ENCODE measurements at places on chromosomes 2 and 18. TPM values are rescaled to one million over a fixed set of nuclear protein-coding genes. Genes with fewer than 3 reads are reported as not detected.

GRCh38 chr2:98072442-98072841 is 14.5 kb upstream of the VWA3B start:
- H3K27me3 ChIP-seq = no peaks in the 10 kb centered on the region
- no peak overlapping the region for H3K4me3 ChIP-seq
- H3K27ac ChIP-seq = no peak overlapping the region
- no peaks in the 10 kb centered on the region for H3K4me1 ChIP-seq

GRCh38 chr18:6778459-6779247 is 49.1 kb downstream of the ARHGAP28 start:
- H3K4me3 ChIP-seq = no peak overlapping the region
- DNase-seq = no peak
- no peaks in the 10 kb centered on the region for H3K36me3 ChIP-seq
- H3K4me1 ChIP-seq = peaks cover 27% of the 10 kb centered on the region
- H3K27me3 ChIP-seq = no peaks in the 10 kb centered on the region

DNA sequence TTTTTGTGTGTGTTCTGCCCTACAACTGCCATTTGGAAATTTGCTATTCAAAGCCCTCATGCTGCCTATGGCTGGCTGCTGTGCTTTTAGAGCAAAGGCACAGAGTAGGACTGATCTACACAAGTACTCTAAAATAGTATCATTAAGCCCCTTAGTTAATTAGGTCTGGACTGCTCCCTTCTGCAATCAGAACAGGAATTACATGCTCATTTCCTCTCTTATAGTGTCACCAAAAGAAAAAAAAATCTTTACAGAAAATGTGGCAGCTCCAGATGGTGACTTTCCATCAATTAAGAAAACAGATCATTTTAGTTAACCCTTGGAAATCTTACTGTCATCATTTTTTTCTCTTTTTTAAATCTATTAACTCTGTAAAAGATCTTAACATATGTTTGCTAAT is 337.5 kb downstream of the RIT2 start:
- DNase-seq = no peak
- no peaks in the 10 kb centered on the region for H3K36me3 ChIP-seq
- no peaks in the 10 kb centered on the region for H3K27me3 ChIP-seq
- H3K4me1 ChIP-seq = no peaks in the 10 kb centered on the region
- H3K4me3 ChIP-seq = no peak overlapping the region

GRCh38 chr2:190413421-190413820 is 5.3 kb downstream of the MFSD6 start:
- no peak overlapping the region for H3K4me3 ChIP-seq
- DNase-seq = no peak
- H3K27me3 ChIP-seq = peaks cover 4% of the 10 kb centered on the region
- H3K27ac ChIP-seq = no peak overlapping the region
- H3K36me3 ChIP-seq = no peaks in the 10 kb centered on the region
- peaks cover 9% of the 10 kb centered on the region for H3K4me1 ChIP-seq

DNA sequence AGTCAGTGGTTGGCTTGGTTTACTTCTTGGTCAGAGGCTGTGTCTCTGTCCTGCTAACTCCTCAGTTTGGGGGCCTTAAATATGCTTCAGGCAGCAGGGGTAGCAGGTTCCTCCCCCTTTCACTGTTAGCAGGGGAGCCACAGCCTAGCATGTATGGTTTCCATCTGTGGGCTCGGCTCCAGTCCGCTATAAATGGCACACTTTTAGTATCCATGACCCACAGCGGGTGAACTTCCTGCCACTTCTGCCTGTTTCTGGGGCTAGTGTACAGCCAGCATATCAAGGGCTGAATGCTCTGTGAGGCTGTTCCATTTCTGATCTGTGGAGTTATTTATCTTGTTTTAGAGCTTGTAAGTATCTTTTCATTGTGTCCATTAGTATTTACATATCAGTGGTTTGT is 58.3 kb downstream of the MRPL33 start:
- DNase-seq = no peak
- H3K36me3 ChIP-seq = no peaks in the 10 kb centered on the region
- H3K27me3 ChIP-seq = no peaks in the 10 kb centered on the region
- no peak overlapping the region for H3K4me3 ChIP-seq

The KCNG2 gene
- total RNA-seq = 0.44 TPM

DNA sequence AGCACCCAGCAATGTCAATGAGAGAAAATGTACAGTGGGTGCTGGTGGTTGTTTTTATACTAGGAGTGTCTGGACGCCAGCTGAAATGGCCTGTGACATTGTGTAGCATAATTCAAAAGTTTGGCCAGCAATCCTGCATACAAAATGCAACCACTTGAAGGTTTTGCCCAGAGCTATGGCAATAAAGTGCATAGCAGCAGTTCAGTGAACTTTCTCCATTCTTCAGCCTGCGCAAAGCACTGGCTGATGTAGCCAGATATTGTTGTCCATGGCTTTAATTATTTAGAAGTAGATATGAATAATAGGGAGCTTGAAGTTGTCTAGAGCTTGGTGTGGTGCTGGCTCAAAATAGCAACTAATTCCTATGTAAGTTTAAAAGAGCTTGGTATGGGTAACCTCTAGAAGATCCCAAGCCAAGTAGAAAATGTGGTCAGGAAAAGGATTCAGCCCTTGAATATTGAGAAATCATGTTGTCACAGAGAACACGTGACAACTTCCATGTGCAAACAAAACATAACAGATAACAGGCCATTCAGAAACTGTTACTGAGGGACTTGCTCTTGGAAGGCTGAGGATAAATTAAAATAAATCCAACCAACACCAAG is 33.3 kb upstream of the PGAP1 start:
- no peaks in the 10 kb centered on the region for H3K4me1 ChIP-seq
- no peaks in the 10 kb centered on the region for H3K27me3 ChIP-seq
- H3K36me3 ChIP-seq = no peaks in the 10 kb centered on the region
- no peak overlapping the region for H3K4me3 ChIP-seq

DNA sequence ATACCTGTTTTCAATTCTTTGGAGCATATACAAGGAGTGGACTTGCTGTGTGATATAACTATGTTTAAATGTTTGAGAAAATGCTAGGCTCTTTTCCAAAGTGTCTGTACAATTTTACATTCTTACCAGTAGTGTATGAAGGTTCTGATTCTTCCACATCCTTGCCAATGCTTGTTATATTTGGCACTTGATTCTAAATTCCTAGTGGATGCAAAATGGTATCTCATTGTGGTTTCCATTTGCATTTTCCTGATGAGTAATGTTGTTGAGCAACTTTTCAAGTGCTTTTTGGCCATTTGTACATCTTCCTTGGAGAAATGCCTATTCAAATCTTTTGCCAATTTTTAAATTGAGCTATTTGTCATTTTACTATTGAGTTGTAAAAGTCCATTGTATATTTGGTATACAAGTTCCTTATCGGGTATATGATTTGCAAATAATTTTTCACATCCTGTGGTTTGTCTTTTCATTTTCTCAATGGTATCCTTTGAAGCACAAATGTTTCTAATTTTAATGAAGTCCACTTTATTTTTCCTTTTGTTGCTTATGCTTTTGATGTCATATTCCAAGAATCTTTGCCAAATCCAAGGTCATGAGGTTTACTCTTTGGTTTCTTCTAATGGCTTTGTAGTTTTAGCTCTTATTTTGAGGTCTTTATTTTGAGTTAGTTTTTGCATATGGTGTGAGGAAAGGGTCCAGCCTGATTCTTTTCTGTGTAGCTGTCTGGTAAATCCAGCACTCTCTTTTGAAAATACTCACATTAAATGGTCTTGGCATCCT is 33.2 kb upstream of the CWC22 start:
- H3K27me3 ChIP-seq = no peaks in the 10 kb centered on the region
- no peak overlapping the region for H3K27ac ChIP-seq
- no peak overlapping the region for H3K4me3 ChIP-seq
- no peaks in the 10 kb centered on the region for H3K4me1 ChIP-seq
- DNase-seq = peak; percentile 50

- no peaks in the 10 kb centered on the region for H3K36me3 ChIP-seq
- no peak overlapping the region for H3K4me3 ChIP-seq
- no peak for DNase-seq
Measured at GRCh38 chr2:170145191-170145590, 32.8 kb upstream of the MYO3B start.

DNA sequence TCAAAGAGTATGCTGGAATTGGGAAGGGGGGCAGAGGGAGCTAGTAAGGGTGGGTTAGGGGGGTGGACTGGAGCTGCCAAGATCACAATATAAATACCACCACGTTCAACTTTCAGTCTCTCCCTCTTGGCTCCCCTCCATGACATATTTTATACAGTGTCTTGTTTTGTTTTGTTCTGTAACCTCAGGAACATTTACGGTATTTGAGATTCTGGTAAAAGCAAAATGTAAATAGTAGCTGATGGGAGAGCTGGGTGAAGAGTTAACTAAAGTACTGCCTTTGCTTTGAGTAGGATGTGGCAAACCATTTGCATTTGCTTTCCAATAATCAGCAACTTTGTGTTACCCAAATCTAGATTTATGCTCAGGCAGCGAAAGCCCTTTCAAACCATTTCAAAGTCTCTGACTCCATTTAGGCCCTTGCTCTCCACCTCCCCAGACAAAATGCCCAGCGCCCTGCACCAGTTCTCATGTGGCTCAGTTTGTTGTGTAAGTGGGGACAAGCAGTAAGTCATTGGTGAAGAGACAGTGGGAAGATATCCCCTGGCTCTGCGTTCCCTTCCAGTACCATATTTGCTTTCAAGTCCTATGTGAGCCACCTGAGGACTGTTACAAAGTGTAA is 17.4 kb downstream of the IRS1 start:
- peaks cover 10% of the 10 kb centered on the region for H3K4me1 ChIP-seq
- DNase-seq = peak; percentile 53
- H3K27ac ChIP-seq = no peak overlapping the region

DNA sequence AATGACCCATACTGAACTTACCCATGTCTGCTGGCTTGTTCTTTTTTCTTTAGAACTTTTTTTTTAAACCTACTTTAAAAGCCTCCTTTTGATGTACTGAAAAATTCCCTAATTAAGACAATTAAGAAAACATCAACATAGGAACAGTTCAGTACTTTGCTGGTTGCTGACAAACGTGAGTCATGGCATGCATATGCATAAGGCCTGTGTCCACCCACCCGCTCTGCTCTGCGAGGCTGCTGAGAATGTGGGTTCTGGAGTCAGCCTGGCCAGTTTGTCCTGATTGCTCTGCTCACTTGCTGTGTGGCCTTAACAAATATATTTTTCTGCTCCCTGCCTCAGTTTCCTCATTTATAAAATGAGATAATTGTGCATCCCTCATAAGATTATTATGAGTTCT is 27.3 kb downstream of the LAMA3 start:
- H3K4me1 ChIP-seq = no peaks in the 10 kb centered on the region
- H3K4me3 ChIP-seq = no peak overlapping the region
- no peaks in the 10 kb centered on the region for H3K36me3 ChIP-seq
- H3K27ac ChIP-seq = no peak overlapping the region
- no peak for DNase-seq

The SP140 gene
- 0.22 TPM for total RNA-seq

DNA sequence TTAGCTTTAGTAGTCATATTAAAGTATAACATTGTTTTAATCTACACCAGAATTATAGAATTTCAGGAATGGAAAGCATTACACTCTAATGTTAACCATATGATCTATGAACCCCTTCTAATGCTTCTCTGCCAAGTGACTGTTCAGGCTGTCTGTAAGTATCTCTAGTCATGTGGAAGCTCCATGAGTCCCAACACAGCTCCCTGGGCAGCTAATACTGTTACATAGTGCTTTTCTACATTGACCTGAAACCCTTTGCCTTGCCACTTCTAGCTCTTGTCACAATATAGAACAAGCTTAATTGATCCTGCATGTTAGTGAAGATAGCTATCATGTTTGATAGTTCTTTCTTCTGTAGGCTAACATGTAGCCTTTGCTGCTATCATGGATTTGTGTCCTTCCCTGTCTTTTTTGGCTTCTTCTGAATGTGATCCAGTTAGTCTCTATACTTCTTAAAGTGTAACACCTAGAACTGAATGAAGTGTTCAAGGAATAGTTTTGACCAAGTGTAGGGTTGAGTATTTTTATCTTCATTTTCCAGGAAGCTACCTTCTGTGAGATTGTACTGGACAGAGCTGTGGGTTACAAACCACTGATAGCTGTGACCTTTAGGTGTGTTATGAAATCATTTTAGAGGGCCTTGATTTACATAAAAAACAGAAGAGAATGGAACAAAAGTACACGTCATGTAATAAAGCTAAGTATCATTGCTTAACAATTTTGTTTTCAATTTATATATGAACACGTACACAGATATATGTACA is 23.7 kb downstream of the BABAM2 start:
- H3K4me1 ChIP-seq = no peaks in the 10 kb centered on the region
- H3K4me3 ChIP-seq = no peak overlapping the region
- no peaks in the 10 kb centered on the region for H3K36me3 ChIP-seq
- DNase-seq = peak; percentile 38
- no peak overlapping the region for H3K27ac ChIP-seq
- H3K27me3 ChIP-seq = no peaks in the 10 kb centered on the region

GRCh38 chr2:177272765-177273164 is 8.2 kb upstream of the NFE2L2 start:
- no peak for DNase-seq
- H3K27me3 ChIP-seq = no peaks in the 10 kb centered on the region
- H3K27ac ChIP-seq = no peak overlapping the region
- H3K4me1 ChIP-seq = no peaks in the 10 kb centered on the region

DNA sequence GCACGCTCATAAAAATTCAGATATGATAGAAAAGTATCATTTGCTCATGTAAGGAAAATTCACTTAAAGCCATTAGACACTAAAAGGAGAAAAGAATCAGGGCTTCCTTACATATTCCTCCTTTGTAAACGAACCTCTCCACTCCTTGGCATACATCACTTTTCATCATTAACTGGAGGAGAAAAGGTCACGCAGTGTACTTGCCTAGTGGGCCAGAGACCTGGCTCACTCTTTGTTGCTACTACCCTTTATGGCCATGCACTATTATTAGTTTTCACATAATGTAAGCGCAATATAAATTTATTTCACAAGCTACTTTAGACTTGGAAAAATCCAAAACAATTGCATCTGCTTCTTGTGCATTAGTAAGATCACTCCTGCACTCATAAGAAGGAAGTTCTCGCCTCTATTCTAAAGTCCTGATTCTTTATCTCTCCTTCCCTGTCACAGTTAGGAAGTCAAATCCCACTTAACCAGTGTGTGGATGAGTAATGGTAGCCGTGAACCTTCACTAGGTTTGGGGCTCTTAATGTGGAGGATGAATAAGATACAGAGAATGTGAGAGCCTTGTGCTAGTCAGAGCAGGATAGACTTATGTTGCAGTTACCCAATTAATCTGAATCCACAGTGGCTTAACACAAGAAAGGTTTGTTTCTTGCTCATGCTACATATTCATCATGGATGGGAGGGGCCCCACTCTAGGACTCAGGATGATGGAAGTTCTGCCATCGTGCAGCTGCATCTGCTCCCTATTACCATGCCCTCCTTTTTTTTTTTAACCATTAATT is 115.0 kb upstream of the GLS start:
- no peak overlapping the region for H3K27ac ChIP-seq
- H3K27me3 ChIP-seq = no peaks in the 10 kb centered on the region
- H3K36me3 ChIP-seq = no peaks in the 10 kb centered on the region
- no peak for DNase-seq

- no peaks in the 10 kb centered on the region for H3K27me3 ChIP-seq
- H3K4me1 ChIP-seq = peaks cover 45% of the 10 kb centered on the region
- no peaks in the 10 kb centered on the region for H3K36me3 ChIP-seq
- peak overlapping the region; percentile 75 for H3K27ac ChIP-seq
- peak; percentile 66 for DNase-seq
Measured at GRCh38 chr18:36468161-36468560, 170.6 kb downstream of the FHOD3 start.

- H3K36me3 ChIP-seq = no peaks in the 10 kb centered on the region
- no peak overlapping the region for H3K27ac ChIP-seq
- peaks cover 4% of the 10 kb centered on the region for H3K4me1 ChIP-seq
- no peaks in the 10 kb centered on the region for H3K27me3 ChIP-seq
- no peak for DNase-seq
- H3K4me3 ChIP-seq = no peak overlapping the region
Measured at GRCh38 chr2:32862269-32863055, 84.3 kb upstream of the LTBP1 start.

GRCh38 chr18:48623468-48624235 is 84.8 kb downstream of the CTIF start:
- H3K4me3 ChIP-seq = no peak overlapping the region
- peak; percentile 71 for DNase-seq
- H3K27ac ChIP-seq = peak overlapping the region; percentile 53
- H3K4me1 ChIP-seq = peaks cover 7% of the 10 kb centered on the region
- H3K36me3 ChIP-seq = peaks cover 23% of the 10 kb centered on the region
